ENCODE measurements at places on chromosomes 7 and 10. TPM values are rescaled to one million over a fixed set of nuclear protein-coding genes. Genes with fewer than 3 reads are reported as not detected.

Gene ZNF485
- 3.7 TPM for total RNA-seq

Gene PPP1R17
- total RNA-seq: not detected

Gene ATOH7
- not detected for total RNA-seq

Gene CALML3
- not detected for total RNA-seq

Gene AKR1C3
- total RNA-seq: 328 TPM

Gene GPR85
- 0.39 TPM for total RNA-seq

Gene OR2A7
- 0.20 TPM for total RNA-seq

Gene UTF1
- not detected for total RNA-seq

All from cardiac ventricle fibroblast (primary cell).